Left lung (tissue), 14 donors: ENCODE measurements at places on chromosomes 7 and 10. TPM values are rescaled to one million over a fixed set of nuclear protein-coding genes. Genes with fewer than 3 reads are reported as not detected.
A peak's percentile ranks its signal among the peaks of the same experiment; 100 is the strongest.

Gene CALCR
- total RNA-seq, result not detected

Gene DGKI
- 1.4 TPM for total RNA-seq

Gene STAG3
- 0.96 TPM for total RNA-seq

Gene MKX
- total RNA-seq, result 0.29 TPM

Gene OR6V1
- total RNA-seq, result not detected

Gene XPNPEP1
- total RNA-seq, result 50.7 TPM

Gene MRLN
- not detected for total RNA-seq

Gene UPK3BL2
- total RNA-seq, result 12.7 TPM

Gene UPP1
- 79.3 TPM for total RNA-seq

Gene UTF1
- total RNA-seq, result not detected

- DNase-seq, result no peak
Measured at GRCh38 chr10:19658131-19658530, 158.1 kb upstream of the PLXDC2 start.

- DNase-seq, result no peak
Measured at GRCh38 chr7:151460474-151460855, 20.5 kb upstream of the CRYGN start.

DNA sequence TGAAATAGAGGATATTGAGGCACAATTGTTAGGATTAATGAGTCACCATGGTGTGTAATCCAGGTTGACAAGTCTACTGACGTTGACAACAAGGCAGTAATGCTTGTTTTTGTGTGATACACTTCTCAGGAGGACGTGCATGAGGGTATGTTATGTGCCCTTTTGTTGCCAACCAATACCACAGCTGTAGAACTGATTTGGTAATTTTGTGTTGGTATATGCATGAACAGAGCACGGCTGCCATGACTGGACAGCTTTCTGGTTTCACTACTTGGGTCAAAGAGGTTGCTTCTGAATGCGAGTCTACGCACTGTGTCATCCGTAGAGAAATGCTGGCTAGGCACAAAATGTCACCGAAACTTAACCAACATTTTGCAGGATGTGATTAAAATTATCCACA is 32.9 kb downstream of the PHTF2 start:
- no peak for DNase-seq

DNA sequence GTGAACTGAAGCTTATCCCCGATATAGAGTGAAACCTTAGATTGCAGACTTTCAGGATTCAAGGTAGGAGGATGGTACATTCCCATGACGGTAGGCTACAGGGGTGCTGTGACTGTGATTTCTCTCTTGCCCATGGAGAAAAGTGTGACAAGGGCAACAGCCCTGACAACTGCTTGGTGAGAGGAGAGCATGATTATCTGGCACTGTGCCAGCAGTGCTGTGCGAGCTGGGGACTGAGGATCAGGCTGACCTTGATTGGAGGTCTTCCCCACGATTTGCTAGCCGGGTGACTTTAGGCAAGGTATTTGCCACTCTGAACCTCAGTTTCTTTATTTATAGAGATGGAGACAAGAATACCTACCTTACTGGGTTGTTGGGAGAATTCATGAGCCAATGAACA is 229.5 kb downstream of the PTEN start:
- no peak for DNase-seq

- DNase-seq, result no peak
Measured at GRCh38 chr10:104767745-104768144, 126.7 kb downstream of the SORCS3 start.

- no peak for DNase-seq
Measured at GRCh38 chr10:31112961-31113360, 81.3 kb upstream of the ZNF438 start.

- no peak for DNase-seq
Measured at GRCh38 chr10:114397651-114398145, 6.6 kb downstream of the AFAP1L2 start.

- DNase-seq, result no peak
Measured at GRCh38 chr7:37194943-37195342, 253.7 kb downstream of the ELMO1 start.

- no peak for DNase-seq
Measured at GRCh38 chr7:36287371-36288241, 102.1 kb upstream of the ANLN start.

- DNase-seq, result no peak
Measured at GRCh38 chr10:12353399-12354242, 4.3 kb downstream of the CAMK1D start.

DNA sequence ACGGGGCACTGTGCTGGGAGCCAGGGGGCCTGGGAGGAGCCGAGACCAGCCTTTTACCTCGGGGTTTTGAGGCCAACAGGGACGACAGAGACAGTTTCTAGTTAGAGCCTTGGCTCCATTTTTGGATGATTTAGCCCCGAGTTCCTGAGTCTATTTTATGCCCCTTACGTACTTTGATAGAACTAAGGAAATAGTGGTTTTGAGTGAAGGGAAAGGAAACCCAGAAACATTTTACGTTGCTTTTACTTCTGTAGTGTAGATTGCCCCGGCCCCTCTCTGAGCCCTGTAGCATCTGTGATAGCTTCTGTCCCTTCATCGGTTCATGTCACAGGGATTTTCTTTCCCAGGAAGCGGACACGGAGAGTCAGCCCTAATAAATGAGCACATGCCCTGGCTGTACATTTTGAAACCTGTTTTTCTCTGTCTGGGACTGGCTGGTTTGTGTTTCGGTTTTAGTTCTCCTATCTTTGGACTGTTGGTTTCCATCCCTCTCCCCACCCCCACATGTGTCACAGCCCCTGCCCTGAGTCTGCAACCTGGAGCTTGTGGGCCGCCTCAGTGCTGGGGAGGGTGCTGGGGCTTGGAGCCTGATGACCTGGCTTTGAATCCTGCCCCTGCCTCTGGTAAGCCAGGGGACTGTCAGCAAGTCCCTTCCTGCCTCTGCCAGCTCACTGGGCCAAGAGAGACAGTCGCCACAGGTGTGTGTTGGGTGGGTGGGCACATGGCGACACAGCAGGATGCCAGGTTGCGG is 6.9 kb upstream of the ORAI2 start:
- DNase-seq, result no peak

DNA sequence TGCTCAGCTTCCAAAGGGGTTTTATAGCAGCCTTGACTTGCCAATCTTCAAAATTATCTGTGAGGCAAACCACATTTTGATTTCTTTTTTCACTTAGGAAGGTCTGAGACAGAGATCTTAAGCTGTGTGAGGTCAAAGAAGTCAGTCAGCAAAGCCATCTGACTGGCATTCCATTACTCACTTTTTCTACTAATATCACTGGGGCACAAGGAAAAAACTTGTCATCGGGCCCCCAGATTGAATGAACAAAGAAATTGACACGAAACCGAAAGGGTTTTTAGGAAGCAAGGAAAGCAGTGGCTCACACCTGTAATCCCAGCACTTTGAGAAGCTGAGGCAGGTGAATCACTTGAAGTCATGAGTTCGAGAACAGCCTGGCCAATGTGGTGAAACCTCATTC is 78.5 kb upstream of the FRMD4A start:
- no peak for DNase-seq

GRCh38 chr10:25522294-25522693 is 347.5 kb downstream of the GPR158 start:
- no peak for DNase-seq

DNA sequence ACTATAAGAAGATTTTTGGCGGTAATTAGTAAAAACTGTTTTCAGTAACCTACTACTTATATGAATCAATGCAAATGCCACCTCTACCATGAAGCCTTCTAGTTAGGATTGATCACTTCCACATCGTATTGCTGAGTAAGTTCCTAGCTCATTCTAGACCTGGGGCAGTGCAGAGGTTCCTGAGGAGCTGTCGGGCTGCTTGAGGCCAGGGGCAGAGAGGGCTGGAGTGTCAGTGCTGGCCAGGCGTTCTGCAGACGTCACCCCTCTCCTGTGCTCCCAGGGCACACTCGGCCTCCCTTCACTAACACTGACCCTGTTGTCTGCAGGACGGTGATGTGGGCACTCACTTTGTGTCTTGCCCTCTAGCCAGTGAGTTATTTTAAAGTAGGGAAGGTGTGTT is 275.7 kb downstream of the CELF2 start:
- no peak for DNase-seq

GRCh38 chr10:104109908-104110662 is 11.9 kb upstream of the SFR1 start:
- no peak for DNase-seq

DNA sequence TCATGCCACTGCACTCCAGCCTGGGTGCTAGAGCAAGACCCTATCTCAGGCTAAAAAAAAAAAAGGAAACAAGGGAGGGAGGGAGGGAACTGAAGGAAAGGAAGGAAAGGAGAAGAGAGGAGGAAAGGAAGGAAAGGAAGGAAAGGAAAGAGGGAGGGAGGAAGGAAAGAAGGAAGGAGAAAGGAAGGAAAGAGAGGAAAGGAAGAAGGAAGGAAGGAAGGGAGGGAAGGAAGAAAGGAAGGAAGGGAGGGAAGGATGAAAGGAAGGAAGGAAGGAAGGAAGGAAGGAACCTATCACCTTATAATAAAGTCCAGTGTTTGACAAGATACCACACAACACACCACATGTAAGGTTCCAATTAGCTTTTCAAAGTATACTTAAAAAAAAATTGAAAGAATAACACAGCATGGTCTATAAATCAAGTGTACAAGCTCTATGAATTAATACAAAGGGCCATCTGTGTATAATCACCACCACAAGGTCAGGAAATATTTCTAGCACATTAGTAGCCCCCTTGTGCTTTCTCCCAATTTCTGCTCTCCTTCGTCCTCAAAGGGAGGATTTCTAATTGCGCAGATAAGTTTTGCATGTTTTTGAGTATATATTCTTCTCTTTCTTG is 26.4 kb downstream of the RNF216 start:
- no peak for DNase-seq

GRCh38 chr10:119373294-119374102 is 166.1 kb downstream of the GRK5 start:
- no peak for DNase-seq

GRCh38 chr7:38142736-38143135 is 35.3 kb upstream of the STARD3NL start:
- DNase-seq, result no peak

DNA sequence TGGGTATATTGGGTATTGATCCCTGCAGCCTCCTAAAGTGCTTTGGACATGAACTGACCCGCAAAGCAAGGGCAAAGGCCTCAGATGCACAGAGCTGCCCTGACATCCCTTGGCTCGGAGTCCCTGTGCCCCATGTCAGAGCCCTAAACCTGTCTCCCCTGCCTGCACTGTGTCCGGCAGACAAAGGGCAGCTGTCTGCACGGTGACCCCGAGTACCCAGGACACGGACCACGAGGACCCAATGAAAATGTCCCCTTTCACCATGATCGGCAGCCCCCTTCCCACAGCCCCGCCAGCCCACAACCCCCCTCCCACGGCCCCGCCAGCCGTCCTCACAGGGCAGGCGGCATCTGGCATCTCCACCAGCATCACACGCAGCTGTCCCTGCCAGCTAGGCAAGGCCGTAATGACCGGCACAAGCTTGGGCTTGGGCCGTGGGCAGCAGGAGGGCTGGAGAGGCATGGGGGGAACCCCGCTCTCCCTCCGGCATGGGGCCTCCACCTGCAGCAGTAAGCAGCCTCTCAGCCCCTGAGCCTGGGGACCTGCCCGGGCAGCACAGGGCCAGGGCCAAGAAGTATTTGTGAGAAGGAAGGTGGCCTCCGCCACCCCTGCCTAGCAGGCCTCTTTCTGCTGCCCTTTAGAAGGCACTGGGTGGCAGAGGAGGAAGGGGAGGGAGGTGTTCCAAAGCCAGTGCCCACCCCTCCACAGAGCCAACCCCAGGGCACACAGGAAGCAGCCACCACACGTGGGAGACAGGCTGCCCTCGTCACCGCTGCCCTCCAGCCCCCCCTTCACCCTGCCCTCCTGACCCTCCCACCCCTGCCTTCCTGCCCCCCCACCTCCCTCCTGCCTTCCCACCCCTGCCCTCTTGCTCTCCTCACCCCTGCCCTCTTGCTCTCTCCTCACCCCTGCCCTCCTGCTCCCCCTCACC is 10.1 kb downstream of the NUDT1 start:
- no peak for DNase-seq

GRCh38 chr7:24824896-24825295 is 67.6 kb upstream of the GSDME start:
- peak; percentile 81 for DNase-seq

DNA sequence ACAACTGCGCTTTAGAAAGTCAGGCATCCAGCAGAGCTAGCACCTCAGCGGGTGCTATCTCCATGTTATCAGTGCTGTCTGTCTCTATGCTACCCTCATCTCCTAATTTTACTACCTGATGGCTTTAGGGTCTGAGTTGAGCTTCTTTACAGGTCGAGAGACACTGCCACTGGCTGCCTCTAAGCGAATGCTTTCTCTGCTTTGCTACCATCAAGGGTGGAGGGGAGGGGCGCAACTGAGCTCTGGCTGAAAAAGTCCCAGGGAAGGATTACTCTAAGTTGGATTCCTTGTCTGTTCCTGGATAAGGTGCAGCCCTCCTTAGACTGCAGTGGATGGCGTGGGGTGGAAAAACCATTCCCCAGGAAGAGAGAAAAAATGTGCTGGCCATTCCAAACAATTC is 105.7 kb downstream of the CDK14 start:
- no peak for DNase-seq

- DNase-seq, result no peak
Measured at GRCh38 chr10:110326351-110327032, 21.8 kb upstream of the SMNDC1 start.

DNA sequence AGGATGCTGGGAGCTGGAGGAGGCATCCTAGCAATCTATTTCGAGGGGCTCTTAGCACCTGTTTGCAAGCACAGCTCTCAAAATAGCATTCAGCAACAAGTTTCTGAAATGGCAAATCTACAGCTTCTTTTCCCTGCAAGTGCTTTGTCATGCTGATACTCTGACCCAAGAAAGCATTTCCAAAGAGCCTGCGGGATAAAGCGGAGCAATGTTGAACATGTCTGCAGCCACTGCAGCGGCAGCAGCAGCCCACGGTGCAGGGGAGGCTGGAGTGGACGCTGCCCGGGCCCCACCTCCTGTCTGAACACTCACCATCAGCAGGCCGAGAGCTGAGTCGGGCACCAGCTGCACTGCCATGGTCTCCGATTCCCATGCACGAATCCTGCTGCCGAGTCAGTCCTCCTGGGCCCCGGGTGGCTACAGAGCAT is 964 bp downstream of the FRMD4A start:
- DNase-seq, result no peak

DNA sequence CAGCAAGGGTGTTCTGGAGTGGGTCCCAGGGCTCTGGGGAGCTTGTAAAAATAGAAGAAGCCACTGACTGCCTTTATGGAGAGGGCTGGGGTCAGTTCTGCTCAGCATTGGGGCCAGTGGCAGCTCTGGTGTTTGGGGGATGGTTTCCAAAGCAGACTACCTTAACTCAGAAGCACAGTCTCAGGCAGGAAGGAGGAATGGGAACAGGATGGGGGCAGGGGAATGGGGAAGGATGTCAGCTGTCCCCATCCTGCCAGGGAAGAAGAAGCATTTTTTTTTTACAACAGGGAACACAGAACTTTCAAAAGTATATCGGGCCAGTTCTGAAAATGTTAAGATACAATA is 28.8 kb downstream of the TSPAN15 start:
- DNase-seq, result no peak

DNA sequence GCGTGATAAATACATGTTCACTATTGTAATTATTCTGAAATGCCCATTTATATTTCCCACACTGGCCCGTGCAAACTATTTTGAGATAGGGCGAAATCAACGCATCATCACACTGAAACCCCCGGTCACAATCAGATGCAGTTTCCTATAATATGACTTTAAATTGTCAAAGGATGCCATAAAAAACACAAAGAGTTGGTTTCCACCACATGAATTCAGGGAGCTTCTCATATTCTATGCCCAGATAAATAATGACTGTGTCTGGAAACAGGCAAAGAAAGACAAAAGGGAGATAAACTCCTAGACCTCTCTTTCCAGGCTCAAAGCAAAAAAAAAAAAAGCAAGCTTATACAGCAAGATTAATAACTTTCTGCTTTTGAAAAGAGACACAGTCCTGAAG is 375.8 kb upstream of the AKR1E2 start:
- DNase-seq, result no peak

GRCh38 chr10:547591-548081 is 141.8 kb downstream of the DIP2C start:
- no peak for DNase-seq
